T follicular helper cell (primary cell): ENCODE measurements at places on chromosomes 6 and 20.

GRCh38 chr20:50663095-50663821, 28.1 kb downstream of the RIPOR3 start:
- DNase-seq, result no peak

DNA sequence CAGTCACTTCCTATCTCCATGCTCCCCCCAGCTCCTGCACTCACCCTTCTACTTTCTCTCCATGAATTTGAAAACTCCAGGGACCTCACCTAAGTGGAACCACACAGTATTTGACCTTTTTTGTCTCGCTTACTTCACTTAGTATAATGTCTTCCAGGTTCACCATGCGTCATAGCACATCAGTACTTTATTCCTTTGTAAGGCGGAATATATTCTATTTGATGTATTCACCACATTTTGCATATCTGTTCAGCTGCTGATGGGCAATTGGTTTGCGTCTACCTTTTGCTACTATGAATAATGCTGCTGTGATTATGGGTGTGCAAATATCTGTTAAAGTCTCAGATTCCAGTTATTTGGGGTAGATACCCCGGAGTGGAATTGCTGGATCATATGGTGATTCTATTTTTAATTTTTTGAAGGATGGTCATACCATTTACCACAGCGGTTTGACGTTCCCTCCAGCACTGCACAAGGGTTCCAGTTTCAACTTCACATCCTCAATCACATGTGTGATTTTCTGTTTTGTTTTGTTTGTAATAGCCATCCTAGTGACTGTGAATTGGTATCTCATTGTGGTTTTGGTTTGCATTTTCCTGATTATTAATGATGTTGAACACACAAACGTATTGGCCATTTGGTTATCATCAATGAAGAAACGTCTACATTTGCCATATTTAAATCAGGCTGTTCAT, 20.3 kb upstream of the SYNDIG1 start:
- DNase-seq, result no peak

DNA sequence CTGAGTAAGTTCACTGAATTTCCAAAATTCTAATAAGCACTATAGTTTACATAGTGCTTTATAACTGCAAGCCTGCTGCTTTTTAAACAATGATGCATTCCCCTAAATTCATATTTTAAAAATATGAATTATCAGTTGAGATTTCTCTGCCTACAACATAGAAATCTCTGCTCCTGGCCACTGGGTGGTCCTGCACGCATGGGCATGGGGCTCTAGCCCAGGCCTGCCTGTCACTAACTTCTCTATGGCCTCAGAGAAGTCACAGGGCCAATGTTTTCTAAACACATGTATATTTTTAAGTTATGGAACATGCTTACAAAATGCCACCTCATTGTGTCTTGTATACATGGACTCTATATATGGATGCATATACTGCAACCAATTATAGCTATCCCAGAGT, 211.0 kb downstream of the FOXC1 start:
- DNase-seq, result no peak

GRCh38 chr6:148885136-148885865, 138.5 kb downstream of the UST start:
- no peak for DNase-seq

GRCh38 chr6:37904590-37904989, 85.1 kb downstream of the ZFAND3 start:
- DNase-seq, result no peak

GRCh38 chr20:833121-833449, 430 bp upstream of the FAM110A start:
- no peak for DNase-seq

GRCh38 chr6:113147544-113147943, 709.6 kb upstream of the MARCKS start:
- no peak for DNase-seq

- DNase-seq, result no peak
Measured at GRCh38 chr20:3446779-3447178, 24.0 kb upstream of the ATRN start.
